H7 (cell line): ENCODE measurements at places on chromosomes 3 and 15.

DNA sequence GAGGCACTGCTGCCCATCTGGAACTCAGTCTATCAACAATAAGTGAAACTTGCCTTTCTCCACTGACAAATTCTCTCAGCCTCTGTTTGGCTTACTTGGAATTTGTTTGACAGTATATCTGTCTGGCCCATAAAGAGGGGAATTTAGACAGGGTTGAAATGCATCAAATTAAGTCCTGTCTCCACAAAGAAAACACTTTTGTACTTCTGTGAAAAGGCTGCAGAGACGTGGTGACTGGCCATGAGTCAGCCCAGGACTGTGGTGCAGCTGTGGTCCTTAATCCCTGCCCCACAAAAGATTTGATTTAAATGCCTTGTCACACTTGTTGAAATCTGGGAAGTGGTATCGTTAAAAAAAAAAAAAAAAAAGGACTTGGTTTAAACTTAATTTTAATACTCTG, 47.5 kb downstream of the RYR3 start:
- no peak for DNase-seq

DNA sequence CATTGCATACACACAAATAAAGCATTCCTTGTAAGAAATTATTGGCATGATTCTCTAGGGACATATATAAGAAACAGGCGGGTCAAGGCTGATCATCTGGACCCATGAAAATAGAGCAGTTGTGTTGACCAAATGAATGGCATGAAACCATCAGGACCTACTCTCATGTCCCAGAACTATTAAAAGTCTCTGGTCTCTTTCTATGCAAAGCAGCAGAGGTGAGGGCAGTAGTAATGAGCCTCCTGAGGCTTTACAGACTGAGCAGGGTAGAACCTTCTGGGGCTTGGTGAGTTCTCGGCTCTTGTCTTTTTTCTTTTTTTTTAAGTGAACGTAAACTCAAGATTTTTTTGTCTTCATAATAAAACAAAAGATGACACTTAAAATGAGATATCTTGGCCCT, 9.3 kb downstream of the GLDN start:
- DNase-seq = no peak

DNA sequence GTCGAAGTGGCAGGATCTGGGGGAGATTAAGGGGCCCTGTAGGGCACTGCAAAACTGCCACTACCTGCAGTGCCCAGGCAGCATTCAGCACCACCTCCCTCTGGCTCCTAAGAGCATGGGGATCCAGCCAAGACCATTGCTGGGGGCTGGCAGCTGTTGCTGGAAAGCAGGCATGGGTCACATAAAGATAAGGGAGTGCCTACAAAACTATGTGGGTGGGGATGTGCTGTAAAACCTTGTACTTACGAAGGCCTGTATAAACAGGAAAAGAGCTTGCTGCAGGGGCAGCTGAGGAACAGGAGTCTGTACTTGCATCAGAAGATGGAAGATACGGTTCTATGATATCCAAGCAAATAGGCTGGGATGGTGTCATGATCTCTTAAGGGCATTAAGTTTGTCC, 27.1 kb downstream of the IL20RB start:
- DNase-seq = no peak

- DNase-seq = no peak
Observed at GRCh38 chr15:39456159-39456558, 124.7 kb upstream of the THBS1 start.

DNA sequence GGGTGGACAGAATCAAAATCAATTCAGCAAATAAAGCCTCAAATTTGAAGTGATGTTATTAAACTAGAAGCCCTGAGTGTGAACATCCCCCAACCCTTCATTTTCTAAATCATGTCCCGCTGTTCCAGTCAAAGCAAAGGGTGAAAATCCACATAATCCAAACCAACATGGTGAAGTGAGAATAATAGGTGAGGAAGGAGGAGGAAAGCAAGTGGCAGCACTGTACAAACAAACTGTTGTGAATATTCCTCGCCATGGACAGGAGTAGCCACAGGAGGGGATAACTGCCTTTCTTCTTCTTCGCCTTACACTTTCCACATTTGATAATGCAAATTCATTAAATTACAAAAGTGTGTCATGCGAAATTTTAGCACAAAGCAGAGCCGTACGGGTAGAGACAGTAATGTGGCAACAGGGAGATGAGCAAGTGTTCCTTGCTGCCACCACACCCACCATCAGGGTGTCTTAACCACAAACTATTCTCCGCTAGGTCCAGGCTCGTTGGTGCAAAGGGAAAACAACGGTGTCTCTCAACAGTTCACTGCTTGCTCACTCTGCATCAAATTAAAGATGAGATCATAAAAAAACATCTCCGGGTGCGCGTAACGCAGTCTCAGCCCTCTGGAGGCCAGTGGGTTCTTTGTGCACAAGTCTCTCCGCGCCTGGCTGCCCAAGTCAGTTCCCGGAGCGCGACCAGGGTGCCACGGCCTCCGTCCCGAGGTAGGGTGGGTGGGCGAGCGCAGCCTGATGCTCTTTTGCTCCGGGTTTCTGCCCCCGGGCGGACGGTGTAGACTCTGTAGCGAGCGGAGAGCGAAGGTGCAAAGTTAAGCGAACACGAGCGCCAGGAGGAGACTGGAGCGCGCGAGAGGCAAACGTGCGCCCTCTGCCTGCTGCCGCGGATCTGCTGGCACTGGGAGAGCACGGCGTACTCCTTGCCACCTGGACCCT, 6.7 kb downstream of the EPHA3 start:
- DNase-seq = peak; percentile 72

DNA sequence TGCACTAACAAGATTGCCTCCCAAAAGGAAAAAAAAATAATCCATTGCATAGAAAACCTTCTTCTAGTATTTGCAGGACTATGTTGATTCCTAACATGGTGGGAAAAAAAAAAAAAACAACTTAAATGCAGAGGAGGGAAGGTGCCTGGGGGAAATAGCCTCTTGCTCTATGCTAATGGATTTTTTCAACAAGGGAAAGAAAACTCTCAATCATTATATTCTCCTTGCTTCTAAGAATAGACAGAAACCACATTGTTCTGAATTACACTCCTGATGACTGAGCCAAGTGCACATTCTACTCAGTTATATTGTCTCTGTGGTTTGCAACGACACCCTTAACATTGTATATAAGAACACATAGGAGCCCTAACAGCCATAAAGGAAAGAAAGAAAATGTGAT, 760.2 kb downstream of the NAALADL2 start:
- DNase-seq = no peak

DNA sequence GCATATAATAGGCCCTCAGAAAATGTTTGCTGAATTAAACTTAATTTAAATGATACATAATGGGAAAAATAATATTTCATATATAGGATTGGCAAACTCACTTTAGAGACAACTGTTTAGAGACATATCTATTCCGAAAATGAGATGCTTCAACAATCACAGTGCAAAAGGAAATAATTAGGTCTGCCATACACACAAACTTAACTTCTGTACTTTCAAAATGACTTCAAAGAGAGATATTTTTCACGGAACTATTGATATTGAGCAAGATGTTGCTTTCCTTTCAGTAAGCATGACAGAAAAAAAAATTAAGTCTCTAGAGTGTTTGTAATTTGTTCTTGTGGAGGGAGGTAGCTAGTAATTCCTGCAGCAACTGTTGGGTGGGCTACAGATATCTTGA, 769.5 kb downstream of the TUSC7 start:
- DNase-seq = no peak

DNA sequence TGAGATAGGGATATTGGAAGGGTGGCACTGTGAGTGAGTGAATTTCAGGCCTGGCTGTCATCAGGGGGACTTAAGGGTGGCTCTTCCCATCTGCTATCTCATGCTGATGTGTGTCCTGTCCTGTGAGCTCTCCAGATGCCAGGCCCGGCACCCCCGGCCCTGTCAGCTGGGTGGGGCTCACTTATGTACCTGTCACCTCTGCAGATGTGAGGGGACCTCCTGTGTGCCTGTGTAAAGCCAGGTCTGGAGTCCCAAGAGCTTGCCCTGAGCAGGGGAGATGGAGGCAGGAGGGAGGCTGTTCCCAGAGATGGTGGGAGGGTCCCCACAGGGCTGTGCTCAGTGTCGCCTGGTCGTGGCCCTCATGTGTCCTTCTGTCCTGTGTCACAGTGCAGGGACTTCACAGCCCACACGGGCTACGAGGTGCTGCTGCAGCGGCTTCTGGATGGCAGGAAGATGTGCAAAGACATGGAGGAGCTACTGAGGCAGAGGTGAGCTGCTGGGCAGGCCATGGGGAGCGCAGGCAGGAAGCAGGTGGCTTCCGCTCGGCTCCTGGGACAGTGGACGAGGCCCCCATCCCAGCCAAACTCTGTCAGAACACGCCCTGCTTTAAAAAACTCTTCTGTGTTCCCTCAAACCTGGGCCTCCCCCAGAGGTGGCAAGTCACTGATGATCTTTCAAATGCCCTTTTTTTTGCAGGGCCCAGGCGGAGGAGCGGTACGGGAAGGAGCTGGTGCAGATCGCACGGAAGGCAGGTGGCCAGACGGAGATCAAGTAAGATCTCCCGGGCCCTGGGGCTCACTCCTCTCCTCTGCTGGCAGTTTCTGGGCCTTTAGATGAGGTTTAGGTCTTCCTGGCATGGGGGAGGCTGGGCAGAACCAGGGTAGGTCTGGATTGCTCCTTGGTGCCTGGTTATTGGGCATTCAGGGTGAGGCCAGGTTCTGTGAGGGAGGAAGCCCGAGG, 23.1 kb downstream of the PSTPIP1 start:
- peak; percentile 46 for DNase-seq

DNA sequence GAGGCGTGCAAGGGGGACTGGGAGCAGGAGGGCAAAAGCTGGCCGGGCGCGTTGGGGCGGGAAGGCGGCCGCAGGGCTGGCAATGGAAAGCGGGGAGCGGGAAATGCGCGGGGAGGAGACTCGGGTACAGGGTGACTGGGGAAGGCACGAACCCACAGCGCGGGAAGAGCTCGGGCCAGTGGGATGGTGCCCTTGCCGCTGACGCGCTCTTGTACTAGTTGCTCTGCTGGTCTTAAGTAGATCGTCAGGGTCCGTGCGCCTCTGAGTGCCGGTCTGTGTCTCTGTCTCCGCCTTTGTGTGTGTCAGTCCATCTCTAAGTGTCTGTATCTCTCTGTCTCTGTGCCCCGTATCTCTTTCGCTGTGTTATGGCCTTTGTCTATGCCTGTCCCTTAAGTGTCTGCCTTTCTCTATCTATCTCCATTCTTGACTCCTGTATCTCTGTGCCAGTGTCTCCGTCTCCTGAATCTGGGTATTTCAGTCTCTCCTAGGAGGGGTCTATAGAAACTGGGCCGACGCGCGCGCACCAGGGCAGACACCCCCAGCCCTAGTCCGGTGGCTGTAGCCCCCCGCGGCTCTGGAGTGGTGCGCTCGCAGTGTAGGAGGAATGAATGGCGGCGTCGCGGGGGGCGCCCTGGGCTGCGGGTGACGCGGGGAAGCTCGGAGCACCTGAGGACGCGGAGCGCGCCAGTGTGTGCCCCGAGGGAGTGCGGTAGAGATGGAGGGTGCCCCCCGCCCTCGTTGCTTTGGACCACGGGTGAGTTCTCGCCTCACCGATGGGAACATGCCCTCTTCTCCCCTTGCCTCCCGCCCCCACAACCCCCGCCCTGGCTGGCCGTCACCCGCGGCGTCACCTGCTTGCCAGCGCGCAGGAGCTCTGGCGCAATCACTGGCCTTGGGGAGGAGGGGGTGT, 756 bp upstream of the CAMK2N2 start:
- peak; percentile 83 for DNase-seq

GRCh38 chr3:127822041-127822681, at the start of gene MGLL:
TSS of gene MGLL (minus strand) at chr3:127822515. CDS start at chr3:127822318, 197 bp downstream.
- DNase-seq = peak; percentile 72

DNA sequence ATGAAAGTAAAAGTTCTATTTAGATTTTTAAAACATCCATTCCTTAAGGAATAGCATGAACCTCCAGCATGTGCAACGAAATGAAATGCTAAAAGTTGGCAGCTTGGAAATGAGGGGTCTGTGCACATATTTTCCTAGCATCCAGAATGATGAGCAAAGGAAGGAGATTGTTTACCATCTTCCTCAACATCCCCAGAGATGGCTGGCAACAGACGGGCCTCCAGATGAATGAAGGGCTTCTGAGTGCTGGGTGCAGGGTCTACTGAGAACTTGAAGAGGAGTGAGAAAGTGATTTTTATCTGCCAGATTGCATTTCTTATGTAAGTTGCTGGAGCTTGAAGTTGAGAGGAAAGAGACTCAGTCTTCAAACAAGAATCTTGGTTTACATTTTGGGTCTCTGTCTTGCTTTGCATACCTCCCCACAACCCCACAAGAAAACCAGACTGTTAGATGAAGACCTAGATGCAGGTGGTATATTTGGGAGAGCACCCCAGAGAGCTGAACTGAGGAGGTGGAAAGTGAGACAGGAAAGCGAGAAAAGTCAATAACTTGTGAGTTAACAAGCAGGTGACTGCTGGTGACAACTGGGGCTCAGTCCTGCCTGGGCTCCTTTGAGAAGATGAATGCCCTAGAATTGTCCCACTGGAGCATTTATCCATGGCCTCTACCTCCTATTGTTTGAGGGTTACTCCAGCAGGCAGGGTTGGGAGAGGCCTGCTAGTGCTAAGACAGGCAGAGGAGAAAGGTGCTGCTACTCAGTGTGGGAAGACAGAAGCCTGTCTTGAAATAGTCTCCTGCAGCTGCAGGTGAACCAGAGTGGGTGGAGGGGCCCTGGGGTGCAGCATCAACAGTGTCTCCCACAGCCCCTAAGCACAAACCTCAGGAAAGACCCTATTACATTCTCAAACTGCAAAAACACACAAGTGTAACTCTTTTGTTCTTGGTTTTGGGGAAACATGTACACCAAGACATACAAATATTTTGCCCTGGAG, 10.5 kb upstream of the CCK start:
- no peak for DNase-seq
